ENCODE measurements at places on chromosomes 2 and 18. TPM values are rescaled to one million over a fixed set of nuclear protein-coding genes. Genes with fewer than 3 reads are reported as not detected.

The FANCL gene
- total RNA-seq = 14.3 TPM

DNA sequence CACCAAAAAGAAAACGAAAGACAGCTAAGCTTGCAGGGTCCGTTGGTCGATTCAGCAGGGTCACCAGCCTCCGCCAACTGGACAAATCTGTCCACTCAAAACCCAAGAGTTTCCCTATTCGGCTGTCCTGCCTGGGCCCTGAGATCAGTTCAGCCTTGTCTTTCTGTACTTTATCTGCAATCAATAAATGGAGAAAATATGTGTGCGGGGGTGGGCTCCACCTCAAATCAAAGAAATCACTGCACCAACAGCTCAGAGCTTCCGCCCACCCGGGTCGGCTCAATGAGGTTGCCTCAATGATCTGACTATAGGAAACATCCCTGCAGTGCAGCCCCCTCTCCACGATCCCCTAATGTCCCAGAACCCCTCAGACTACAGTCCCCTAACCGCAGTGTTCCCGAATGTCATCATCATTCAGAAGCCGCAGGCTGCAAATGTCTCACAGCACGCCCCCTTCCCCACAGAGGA is 447 bp downstream of the GGCX start:
- DNase-seq = no peak
- H3K4me1 ChIP-seq = peaks cover 34% of the 10 kb centered on the region
- H3K36me3 ChIP-seq = peaks cover 9% of the 10 kb centered on the region
- H3K27ac ChIP-seq = peak overlapping the region; percentile 85
- no peaks in the 10 kb centered on the region for H3K27me3 ChIP-seq
- H3K4me3 ChIP-seq = peak overlapping the region; percentile 90

DNA sequence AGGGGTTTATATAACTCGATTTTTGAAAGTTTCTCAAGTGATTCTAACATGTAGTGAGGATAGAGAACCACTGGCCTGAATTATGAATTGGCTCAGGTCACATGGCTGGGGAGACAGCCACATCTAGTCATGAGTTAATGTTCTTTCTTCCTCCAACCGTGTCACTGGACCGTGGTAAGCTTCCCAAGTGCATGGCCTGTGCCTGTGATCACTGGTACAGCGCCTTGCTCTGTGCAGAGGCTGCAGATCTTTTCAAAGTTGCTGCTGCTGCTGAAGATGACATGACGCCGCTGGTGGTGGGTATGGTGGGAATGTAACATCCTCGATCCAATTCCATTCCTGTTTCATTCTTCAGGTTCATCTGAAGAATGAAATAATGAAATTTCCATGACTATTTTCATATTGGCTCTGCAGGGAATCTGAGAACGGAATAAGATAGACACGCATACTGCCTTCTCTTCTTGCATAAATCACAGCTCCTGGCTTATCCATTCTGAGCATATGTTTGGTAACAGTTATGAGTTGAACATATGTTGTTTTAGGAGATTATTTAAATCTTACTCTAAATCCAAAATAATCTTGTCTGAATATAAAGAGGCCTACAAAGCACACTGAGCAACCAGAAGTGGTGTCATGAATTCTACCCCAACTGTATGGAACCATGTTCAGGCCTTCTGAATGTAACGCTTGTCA is 100.5 kb upstream of the THSD7B start:
- no peak overlapping the region for H3K27ac ChIP-seq
- no peaks in the 10 kb centered on the region for H3K36me3 ChIP-seq
- H3K4me3 ChIP-seq = no peak overlapping the region
- no peak for DNase-seq
- H3K27me3 ChIP-seq = no peaks in the 10 kb centered on the region
- H3K4me1 ChIP-seq = no peaks in the 10 kb centered on the region

GRCh38 chr18:29418136-29418535 is 1241.2 kb upstream of the CDH2 start:
- H3K4me1 ChIP-seq = no peaks in the 10 kb centered on the region
- DNase-seq = no peak
- H3K4me3 ChIP-seq = no peak overlapping the region
- no peak overlapping the region for H3K27ac ChIP-seq

DNA sequence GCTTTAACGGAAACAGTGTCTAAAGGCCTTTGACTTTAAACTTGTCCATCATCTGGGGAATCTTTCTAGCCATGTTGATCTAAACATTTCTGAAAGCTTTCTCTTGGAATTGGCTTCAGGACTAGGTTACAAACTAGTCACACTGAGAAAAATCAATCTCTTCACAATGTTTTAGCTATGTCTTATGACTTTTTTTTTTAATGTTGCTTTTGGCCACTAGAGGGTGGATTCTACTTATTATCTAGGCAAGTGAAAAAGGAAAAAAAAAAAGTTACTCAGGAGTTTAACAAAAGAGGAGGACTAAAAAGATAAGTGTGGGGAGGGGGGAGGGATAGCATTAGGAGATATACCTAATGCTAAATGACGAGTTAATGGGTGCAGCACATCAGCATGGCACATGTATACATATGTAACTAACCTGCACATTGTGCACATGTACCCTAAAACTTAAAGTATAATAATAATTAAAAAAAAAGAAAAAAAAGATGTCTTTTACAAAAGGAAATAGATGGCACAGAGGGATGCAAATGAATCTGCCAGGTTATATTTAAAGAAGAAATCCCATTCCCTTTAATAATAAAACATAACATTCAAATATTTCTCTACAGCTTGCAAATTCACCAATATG is 160.4 kb upstream of the PID1 start:
- H3K27me3 ChIP-seq = no peaks in the 10 kb centered on the region
- H3K4me1 ChIP-seq = no peaks in the 10 kb centered on the region
- DNase-seq = no peak
- no peak overlapping the region for H3K4me3 ChIP-seq
- H3K27ac ChIP-seq = no peak overlapping the region
- no peaks in the 10 kb centered on the region for H3K36me3 ChIP-seq

DNA sequence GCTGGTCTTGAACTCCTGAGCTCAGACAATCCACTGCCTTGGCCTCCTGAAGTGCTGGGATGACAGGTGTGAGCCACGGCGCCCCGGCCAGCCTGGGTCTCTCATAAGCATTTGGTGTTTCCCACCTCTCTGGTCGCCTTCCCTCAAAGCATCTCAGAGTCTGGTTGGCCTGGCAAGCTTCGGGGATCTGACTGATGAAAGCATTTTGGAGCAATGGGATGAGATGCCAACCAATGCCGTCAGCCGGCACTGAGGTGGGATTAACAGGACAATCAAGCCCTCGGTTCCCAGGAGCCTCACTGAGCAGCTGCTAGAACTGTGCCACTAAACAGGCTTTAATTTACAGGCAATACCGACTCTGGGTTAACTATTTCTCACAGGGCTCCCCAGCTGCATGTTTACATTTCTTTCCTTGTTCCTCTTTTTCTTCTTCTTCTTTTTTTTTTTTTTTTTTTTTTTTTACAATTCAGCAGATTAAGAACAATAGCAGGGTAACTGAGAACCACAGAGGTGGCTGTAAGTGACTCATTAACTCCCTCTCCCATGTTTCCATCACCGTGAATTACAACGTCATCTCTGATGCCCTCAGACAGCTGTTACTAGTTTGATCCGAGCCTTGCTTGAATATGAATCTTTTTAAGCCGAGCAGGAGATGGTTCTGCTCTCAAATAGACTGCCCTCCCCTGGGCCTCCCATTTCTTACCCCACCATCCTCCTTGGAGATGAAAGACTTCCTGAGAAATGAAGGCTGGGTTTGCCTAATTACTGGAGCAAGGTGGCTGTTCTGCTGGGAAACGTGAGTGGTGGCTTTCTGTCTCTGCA is 37.9 kb downstream of the ODC1 start:
- peaks cover 44% of the 10 kb centered on the region for H3K4me1 ChIP-seq
- no peak for DNase-seq
- peaks cover 5% of the 10 kb centered on the region for H3K36me3 ChIP-seq
- H3K27ac ChIP-seq = no peak overlapping the region
- no peak overlapping the region for H3K4me3 ChIP-seq
